ENCODE measurements at places on chromosomes 11 and 22. TPM values are rescaled to one million over a fixed set of nuclear protein-coding genes. Genes with fewer than 3 reads are reported as not detected.

DNA sequence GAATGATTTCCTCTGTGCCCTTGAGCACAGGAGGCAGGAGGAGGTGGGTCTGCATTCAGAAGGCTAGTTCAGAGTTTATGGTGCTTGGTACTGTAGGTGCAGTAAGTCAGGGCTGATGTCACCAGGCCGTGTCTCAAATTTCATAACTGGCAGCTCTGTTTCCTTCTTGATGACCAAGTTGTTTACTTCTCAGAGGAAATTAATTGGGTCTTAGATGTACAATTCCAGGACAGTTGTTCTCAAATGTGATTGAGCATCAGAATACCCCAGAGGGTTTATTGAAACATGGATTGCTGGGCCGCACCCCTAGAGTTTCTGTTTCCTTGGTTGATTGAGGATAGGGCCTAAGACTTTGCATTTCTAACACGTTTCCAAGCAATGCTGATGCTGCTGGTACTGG is 6.2 kb downstream of the AMOTL1 start:
- DNase-seq: no peak

DNA sequence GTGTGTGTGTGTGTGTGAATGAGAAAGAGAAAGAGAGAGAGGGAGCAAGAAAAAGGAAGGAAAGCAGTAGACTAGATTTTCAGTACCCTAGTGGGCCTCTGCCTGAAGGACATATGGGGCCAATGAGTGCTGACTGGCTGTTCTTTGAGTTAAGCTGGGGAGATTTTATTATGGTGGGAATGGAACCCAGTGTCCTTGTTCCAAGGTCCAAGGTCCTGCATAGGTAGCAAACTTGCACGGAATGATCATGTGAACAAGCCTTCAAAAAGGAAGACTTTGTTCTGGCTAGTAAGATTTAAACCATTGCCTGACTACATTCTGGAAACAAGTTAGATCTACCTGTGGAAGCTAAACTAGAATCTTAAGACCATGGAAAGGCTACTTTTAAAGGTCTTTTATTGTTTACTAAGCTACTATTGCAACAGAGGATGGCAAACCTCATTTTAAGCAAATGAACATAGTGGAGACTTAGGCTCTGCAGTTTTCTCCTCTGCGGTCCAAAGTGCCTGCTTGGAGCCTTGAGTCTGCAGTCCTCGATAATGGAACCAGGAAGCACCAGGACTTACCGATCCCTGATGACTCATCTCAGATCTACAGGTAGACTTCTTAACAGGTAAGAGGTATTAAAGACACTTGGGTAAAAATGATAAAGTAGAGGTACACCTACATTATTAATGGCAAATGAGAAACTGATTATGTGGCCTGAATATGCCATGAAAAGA is 10.2 kb upstream of the GRAMD1B start:
- DNase-seq: no peak

The GP1BB gene
- 7.4 TPM for total RNA-seq

DNA sequence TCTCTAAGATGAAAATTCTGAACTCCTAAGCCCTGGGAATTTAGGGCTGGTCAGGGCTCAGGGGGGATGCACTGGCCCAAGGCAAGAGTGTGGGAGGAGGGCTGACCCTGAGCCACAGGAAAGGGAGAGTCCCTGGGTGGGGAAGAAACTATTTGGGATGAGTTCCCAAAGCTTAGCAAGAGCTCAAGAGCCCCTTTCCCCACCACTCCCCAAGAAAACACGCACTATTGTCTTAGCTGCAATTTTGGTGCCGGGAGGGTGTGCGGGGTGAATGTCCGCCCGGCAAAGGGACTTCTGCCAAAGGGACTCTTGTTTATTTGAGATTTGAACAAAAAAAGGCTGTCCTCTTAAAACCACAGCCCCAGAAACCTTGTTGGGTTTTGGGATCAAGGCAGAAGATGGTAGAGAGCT is 37.0 kb downstream of the KIAA1671 start:
- no peak for DNase-seq

DNA sequence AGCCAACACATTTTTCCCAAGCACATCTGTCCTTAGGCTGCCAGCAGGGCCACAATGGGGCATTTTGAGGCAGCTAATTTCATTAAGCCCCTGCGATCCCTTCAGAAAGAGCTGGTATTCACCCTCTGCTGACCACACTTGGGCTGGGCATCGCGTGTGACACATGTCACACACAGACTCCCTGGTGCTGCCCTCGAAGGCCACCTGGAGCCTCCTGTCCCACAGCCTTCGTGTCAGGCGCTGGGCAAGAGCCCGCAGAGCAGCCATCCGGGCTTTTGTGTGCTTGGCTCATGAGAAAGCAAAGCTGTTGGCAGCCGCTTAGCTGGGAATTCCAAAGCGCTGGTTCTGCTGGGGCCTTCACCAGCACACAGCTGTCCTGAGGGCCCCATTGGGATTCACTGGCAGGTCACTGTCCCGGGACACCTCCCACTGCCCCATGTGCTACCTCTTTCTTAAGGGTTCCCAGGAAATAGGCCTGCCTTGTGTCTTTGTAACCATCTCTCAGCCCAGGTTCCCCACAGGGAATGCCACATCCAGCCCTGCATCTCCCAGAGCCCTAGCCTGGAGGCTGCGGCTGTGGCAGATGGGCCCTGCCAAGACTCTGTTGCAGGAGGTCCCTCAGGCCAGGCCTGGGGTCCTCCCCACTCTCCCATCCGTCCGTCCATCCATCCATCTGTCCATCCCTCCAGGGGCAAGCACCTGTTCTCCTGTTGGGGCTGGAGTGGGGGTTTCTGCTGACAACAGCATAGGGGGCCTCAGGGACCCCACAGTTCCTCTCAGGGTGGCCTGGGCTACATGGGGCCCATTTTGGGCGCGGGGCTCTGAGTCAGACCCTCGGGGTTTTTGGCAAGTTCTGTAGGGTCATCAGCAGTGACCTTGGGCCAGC is 4.9 kb downstream of the CLDN5 start:
- no peak for DNase-seq

GRCh38 chr11:14418801-14419417 is 59.9 kb upstream of the RRAS2 start:
- no peak for DNase-seq

DNA sequence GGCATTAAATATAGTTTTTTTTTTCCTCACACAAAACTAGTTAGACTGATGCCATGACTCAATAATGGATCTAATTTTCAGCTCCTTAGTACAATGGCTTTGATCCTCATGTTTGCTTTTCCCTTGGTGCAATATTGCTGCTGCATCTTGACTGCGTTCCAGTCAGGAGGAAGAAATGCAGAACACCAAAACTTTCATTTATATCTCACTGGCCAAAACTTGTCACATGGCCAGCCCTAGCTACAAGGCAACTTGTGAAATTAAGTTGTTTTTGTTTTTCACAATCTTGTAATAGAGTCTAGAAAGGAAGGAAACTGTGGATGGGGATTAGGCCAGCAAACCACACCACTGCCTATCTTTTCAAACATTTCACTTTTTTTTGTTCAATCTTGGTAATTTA is 36.7 kb downstream of the SMC1B start:
- peak; percentile 63 for DNase-seq

DNA sequence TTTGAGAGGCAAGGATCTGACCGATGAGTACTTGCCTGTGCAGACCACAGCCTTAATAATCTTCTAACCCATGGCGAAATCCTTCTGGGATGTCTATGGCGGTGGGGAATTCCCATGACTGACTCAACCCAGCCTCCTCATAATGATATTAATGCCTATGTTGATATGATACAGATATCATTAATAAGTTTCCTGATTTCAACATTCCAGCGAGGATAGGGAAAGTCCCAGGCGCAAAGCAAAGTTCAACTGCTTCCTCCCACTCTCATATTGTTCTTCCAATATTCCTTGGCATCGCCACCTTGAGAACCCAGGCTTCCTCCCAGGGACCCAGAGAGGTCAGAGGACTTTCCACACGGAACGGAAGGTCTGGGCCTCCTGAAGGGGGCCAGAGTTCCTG is 110.3 kb upstream of the TMEM45B start:
- DNase-seq: no peak

DNA sequence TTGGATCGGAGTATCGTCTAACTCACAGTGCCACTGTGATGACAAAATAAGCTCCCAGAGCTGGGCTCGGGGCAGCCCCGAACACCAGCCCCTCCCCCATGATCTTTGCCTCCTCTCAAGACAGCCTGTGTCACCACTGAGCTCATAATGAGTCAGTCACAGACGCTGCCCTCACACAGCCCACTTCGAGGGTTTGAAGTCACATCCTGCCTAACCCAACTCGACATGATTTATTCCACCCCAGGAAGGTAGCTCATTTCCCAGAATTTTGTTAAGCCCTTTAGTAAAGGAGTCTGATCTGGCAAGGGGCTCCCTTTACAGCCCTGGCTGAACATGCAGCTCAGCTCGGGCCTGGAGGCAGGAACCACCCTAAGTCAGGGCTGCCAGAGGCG is 22.8 kb downstream of the MYH9 start:
- peak; percentile 89 for DNase-seq

The MRGPRE gene
- 0.28 TPM for total RNA-seq

- DNase-seq: no peak
Observed at GRCh38 chr11:105111145-105111944, 28.2 kb downstream of the CARD18 start.

DNA sequence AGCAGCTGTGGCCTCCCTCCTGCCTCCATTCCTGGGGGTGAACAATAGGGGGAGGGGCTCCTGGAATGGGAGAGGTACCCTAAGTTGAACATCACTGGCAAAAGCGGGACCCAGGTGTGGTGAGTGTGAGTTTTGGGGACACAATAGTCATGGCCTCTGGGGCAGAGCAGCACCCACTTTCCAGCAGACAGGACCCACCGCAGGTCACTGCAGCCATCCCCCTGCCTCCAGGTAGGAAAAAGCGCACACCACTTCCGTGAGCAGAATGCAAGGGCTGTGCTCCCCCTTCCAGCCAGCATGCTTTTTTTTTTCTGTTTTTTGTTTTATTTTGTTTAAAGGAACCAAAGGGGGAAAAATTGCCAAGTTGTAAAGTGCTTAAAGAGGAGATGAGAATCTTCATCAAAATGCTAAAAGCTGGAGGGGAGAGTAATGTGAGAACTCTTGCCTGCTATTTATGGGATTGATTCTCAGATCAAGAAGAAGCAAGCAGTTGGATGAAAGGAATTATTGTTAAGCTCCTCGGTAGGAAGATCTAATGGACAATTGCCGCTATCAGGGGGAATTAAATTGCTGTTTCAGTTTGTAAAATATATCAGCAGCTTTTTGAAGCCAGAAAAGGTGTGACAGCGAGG is 152.9 kb downstream of the FEZ1 start:
- no peak for DNase-seq

The CCDC15 gene
- 1.5 TPM for total RNA-seq

Measured in uterus (tissue), 4 donors.